ENCODE measurements at places on chromosomes 11 and 22.

GRCh38 chr11:84685149-84685548 lies 942.0 kb downstream of the DLG2 start:
- DNase-seq = no peak

DNA sequence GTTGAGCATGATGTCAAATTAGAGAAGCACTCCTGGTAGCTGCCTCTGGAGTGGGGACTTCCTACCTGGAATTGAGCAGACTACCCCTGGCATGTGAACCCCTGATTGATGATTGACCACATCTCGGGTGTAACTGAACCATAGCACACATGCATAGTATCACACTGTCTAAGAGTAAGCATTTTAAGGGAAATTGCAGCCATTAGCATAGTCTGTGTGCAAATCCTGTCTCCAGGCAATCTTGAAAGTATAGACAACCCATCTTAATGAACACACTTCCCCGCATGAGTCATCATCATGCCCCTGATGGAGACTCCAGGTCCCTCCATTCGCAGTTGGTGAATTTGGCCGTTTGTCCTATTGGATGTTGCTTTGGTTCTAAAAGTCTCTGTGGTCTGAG lies 131.3 kb downstream of the C11orf91 start:
- no peak for DNase-seq

GRCh38 chr11:28542561-28542960 lies 434.4 kb downstream of the METTL15 start:
- DNase-seq = no peak

DNA sequence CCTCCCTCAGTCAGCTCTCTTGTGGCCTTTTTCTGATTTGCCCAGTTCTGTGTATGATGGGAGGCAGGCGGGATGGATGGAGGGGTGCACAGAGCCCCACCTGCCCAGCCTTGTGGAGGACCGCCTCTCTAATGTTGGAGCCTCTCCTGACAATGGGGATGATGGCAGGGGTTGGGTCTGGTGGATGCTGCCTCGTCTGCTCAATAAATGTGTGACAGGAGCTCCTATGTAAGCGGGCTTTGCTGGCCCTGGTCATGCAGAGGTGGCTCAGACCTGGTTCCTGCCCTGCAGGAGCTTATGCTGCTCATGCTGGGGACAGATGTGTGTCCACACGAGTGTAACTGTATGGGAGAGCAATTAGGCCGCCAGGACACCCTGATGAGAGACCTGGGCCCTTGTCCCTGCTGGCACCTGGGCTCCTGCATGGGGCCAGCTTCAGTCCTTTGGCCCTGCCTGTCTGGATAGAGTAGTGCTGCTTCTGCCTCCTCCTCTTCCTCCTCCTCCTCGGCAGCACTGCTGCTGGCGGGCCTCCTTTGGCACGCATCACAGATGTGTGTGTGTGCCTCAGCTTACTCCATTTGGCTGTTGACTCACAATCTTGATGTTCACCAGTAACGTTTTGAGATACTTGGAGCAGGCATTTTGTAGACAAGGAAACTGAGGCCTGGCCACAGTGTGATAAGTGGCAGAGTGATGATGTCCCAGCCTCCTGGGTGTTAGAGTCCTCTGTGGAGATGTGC lies 131.0 kb downstream of the TBC1D22A start:
- DNase-seq = no peak

DNA sequence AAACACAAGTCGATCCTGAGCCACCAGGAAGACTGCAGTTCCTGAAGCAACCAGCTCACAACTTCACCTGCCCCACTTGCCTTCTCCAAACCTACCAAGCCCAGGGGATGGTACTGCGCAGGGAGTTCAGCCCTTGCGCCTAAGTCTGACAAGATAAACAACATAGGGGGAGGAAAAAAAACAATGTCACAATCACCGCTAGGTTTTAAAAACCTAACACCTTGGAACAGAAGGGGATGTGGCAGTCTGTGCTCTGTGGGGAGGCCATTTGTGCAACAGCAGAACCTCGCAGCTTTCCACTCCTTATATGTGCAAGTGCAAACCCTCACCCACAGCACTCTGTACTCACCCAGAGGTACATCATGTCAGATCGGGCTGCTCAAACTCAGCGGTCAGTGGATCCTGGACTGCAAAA lies 134.2 kb downstream of the RBFOX2 start:
- DNase-seq = no peak

DNA sequence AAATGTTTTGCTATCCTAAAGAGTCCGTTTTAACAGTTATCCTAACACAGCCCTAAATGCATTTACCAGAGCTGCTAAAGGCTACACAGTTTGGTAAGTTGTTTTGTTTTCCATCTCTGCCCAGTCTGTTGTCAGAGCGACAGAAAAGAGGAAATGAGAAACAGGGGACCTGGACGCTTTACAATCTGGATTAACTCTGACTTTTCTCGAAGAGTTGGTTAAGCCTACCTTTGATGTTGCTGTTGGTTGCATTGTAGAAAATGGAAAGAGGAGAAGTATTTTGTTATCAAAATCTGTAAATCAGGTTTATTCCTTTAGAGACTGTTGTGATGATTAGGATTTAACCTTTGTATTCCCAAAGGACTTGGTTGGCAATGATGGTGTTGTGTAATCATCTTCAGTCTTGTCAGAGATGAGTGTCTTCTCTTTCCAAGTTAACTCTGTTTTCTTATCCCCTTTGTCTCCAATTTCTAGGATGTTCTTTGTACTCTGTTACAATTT lies 481 bp downstream of the ANGPTL5 start:
- no peak for DNase-seq

GRCh38 chr11:108618529-108618928 lies 25.0 kb upstream of the EXPH5 start:
- no peak for DNase-seq

DNA sequence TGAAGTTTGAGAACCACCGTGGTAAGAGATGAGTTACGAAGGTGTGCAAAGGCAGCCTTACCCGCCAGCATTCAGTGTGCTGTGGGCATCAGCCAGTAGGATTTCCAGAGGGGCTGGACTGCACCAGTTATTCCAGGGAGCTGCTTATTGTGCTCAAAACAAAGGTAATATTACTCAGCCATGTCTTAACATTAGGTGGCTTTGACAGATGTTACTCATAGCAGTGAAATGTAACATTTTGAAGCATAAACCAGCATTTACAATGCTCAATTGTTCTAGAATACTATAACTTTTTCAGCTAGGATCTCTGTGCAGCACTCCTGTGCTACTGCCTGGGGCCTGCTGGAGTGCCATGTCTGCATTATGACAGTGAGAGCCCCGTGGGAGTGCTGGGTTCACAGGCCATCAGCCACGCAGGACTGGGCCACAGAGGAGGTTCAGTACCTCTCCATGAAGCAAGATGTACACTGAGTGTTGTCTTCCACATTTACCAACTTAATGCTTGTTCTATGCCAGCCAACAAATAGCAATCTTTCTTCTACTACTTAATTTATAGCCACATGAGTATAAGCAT lies 238.1 kb downstream of the CADM1 start:
- no peak for DNase-seq
